ENCODE measurements at places on chromosomes 2 and 18. TPM values are rescaled to one million over a fixed set of nuclear protein-coding genes. Genes with fewer than 3 reads are reported as not detected.
A peak's percentile ranks its signal among the peaks of the same experiment; 100 is the strongest.

DNA sequence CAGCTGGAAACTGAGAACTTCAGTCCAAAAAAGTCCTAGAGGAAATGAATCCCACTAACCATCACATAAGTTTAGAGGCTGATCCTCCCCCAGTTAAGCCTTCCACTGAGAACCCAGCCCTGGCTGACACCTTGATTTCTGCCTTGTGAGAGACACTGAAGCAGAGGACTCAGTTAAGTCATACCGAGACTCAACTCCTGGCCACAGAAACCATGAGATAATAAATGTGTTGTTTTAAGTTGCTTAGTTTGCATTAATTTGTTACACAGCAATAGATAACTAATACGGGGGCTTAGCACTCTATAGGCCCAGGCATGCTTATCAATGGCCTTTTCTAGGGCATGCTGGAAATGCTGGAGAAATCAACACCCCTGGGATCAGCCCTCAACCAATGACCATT lies 3.4 kb upstream of the ADD2 start:
- no peak for DNase-seq

GRCh38 chr2:11043245-11043644 lies 112.0 kb upstream of the SLC66A3 start:
- DNase-seq: no peak

GRCh38 chr2:169114056-169114455 lies 44.7 kb downstream of the DHRS9 start:
- no peak for DNase-seq

- no peak for DNase-seq
Observed at GRCh38 chr18:26468931-26469340, 79.4 kb downstream of the KCTD1 start.

DNA sequence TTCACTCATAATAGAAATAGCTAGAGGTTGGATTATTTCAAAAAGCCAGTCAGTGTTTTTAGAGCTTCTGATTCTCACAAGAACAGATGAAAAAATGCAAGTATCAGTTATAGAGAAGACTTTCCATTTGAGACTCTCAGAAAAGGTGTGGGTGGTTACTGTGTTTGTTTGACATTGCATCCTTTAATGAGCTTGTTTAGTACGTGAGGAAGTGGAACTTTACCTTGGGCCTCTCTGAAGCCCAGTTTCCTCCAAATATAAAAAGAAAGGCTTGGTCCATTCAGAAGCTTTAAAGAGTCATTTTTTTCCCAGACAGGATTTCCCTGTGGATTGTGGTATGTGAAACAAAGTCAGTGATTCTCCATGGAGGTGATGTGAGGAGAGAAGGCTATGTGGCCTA lies 89.9 kb upstream of the RANBP2 start:
- no peak for DNase-seq

GRCh38 chr2:27485496-27485895 lies 4.0 kb downstream of the IFT172 start:
- no peak for DNase-seq

The EGR4 gene
- not detected for total RNA-seq

- no peak for DNase-seq
Observed at GRCh38 chr18:75677696-75678455, 250.4 kb upstream of the SMIM21 start.

DNA sequence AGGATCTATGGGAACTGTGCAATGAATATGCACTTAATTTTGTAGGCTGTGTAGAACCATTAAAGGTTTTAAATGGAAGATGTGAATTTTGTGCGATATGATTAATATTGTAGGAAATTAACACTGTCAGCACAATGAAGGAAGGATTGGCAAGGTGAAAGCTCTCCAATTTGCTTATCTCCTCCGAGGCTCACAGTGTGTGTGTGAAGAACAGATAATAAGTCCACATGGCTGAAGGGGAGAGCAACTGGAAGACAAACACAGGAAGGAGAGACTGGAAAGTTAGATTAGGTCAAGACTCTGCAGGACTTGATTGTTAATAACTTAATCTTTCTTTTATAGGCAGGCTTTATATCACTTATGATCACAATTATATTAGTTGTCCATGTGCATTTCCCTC lies 269.7 kb upstream of the VRK2 start:
- no peak for DNase-seq

The ZNF532 gene
- 68.8 TPM for total RNA-seq

DNA sequence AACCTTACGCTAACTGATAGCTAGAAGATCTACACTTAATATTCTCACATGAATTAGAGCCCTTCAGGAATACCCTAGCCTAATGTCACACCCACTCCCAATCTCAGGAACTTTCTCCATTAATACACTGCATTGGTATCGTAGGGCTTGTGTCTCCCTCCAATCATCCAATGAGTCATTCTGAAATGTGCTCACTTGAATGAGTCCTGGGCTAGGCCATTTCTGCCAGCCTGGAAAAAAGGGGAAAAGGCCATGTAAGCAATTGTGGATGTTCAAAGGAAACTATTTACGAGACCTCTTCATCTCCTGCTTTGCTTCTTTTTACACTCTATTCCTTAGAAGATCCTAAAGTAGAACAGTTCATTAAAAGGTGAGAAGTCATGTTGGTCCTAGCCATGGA lies 18.8 kb downstream of the ZEB2 start:
- DNase-seq: no peak

DNA sequence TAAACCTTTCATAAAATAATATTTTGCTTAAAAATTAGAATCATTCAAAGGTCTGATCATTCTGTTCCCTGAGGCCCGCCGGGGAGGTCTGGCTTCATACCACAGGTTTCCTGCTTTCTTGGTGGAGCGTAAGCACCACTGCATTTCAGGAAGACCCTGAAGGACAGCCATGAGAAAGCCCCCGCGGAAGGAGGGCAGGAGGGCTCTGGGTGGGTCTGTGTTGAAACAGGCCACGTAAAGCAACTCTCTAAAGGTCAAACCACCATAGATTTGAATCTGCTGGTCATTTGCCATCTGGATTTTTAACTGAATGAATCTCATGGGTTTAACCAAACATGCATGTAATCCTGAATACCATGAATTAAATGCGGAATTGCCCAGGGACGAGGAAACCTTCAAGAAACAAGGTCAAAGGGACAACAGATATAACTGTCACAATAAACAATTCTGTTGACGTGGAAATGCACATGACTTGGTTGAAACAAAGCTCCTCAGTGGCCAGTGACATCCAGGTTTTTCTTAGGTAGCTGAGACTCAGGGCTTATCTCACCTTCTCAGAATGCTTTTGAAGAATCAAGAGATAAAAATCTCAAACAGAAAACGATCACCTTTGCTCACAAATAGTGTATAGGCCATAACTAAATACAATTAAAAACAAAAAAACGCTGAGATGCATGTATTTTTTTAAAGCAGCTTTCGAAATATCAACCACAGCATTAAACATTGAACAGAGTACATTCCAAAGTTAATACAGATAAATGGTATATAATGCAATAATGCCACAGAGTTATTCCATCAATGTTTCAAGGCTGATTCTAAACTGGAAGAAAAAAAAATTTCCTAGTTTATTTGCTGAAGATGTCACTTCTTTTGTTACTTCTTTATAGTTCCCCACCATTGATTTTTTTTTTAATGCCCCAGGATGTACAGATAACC lies 193.2 kb downstream of the BCL2 start:
- DNase-seq: no peak

- no peak for DNase-seq
Observed at GRCh38 chr2:171407030-171407675, 26.6 kb downstream of the METTL8 start.

The FOXI3 gene
- 0.08 TPM for total RNA-seq

DNA sequence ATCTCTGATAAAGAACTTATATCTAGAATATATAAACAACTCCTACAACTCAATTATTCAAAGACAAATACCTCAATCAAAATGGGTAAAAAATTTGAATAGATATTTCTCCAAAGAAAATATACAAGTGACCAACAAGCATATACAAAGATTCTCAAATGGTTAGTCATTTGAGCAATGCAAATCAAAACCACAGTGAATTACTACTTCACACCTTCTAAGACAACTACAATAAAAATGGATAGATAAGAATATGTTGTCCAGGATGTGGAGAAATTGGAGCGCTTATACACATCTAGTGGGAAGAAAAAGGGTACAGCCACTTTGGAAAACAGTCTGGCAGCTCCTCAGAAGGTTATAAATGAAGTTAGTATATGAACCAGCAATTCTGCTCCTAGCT lies 332.9 kb downstream of the TGIF1 start:
- no peak for DNase-seq

DNA sequence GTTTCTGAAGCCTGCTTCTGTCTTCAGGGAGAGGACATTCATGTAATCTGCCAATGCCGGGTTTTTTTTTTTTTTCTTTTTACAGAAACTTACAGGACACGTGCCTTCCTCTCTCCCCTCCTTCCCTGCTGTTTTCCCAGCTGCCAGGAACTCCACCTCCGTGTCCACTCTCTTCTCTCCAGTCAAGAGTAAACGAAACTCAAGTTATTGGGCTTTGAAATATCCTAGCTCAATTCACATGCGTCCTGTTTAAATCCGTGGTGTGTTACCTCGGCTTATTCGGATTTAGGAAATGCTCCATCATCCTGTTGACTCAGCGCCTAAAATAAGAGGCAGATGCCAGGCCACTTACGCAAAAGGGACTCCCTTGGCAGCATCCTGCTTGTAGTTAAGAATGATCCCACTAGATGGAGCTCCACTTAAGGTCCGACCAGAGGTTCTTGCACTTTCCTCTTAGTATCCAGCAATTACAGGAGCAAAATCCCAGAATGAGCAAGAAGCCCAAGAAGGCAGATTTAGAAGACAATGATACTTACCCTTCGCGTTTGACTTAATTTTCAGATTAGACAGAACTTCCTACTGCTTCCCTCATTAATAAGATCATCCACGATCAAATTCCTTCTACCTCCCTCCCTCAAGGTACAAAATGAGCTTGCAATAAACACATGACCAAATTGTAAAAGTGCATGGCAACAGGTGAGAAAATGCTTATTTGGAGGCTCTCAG lies 97.2 kb upstream of the ZCCHC2 start:
- DNase-seq: no peak

DNA sequence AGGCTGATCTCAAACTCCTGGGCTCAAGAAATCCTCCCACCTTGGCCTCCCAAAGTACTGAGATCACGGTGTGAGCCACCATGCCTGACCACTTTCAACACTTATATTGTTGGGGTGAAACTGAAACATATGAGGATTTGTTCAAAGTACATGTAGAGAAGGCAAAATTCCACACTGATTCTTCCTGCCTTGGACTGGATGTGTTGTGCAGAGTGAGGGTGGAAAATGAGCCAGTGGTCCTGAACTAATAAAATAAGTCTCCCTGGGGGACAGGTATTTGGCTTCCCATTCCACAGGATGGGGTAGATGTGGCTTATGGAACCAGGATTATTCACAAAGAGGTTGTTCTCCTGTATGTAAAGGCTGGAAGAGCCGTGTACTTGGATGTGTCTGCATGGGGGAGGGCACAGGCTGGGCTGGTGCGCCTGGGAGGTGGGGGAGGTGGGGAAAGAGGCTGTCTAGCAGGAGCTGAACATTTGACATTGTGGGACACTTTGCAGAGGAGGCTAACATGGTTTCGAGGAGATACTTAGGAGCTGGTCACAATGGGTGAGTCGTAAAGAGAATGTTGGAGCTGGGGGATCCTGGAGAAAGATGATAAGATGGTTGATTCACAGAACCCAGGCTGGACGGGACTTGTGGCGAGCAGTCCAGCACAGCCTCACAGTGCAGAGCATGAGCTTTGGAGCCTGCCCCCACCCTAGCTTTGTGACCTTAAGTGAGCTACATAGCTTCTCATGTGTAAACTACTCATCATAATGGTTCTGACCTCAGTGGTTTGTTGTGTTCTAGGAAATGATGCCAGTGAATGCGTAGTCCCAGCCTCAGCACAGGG lies at the start of gene TXNDC2:
Gene TXNDC2, plus strand, starts transcription at position 804 of the 835 bp plus-strand sequence. CDS start 708 bp downstream, outside the sequence.
- no peak for DNase-seq

The DLGAP1 gene
- 0.39 TPM for total RNA-seq

The MEIS1 gene
- total RNA-seq: 33.9 TPM

- no peak for DNase-seq
Observed at GRCh38 chr2:85255813-85256594, 71.8 kb downstream of the TGOLN2 start.

DNA sequence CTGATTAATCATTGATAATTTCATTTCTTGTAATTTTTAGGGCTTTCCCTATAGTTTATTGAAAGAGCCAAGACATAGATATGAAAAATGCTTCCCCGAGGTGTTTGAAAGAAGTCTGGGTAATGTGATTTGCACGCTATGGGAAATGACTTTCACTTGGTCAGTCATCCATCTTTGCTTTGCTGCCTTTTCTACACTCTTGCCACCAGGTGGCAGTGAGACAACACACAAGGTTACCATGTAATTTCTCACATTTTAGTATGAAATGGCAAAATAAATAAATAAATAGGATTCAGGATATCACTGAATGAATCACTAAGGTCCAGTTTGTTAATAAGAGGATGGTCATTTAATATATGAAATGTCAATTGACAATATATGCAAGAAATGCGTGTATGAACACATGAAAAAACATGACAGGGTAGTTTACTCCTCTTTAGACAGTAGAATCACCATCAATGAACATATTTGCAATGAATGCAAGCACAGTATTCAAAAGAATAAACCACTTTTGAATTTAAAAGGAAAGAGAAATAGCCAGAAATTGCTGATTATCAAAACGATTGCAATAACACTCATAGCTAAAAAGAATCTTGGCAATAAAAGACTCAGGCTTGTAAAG lies 52.2 kb upstream of the KCNH7 start:
- DNase-seq: no peak

The SAG gene
- not detected for total RNA-seq

DNA sequence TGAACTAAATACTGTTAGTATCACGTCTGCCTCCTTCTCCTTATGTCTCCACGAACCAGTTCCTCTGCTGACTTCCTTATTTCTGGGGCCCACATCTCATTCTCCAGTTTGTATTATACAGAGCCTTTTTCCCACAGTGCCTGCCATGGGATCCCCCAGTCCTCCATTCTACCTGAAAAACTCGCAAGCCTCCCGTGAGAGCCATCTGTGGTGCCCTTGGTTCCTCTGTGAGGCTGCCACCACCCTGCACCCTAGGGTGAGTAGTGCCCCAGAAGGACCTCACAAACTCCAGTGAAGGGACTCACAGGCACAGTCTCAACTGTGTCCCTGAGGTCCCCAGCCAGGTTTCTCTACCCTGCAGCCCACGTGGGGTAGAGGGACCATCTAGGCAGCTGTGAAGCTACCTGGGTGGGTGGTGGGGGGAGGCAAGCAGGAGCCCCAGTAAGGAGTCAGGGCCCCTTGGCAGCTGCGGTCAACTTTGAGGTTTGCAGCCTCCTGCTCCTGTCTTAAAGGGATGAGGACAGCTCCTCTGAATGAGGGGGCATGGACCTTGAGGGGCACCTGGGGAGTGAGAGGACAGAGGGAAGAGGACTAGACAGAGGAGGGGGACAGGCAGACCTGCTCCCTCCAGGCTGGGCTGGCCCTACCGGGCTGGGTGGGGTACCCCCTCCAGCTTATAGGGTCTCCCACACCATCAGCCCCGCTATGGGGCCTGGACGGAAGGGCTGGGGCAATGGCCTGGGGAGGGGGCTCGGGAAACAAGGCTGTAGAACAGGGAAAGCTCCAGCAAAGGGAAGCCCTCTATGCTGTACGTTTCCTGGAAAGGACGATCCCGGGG lies 1.0 kb downstream of the PSTPIP2 start:
- DNase-seq: no peak

The GLB1L gene
- 2.5 TPM for total RNA-seq

The EPB41L3 gene
- total RNA-seq: 29.1 TPM

GRCh38 chr2:81304154-81304830 lies 999.7 kb upstream of the LRRTM1 start:
- no peak for DNase-seq

- no peak for DNase-seq
Observed at GRCh38 chr18:55419947-55420664, 167.9 kb downstream of the TCF4 start.

The GAREM2 gene
- total RNA-seq: 0.88 TPM

The LBX2 gene
- 1.5 TPM for total RNA-seq

- DNase-seq: peak; percentile 35
Observed at GRCh38 chr2:215619989-215620388, 184.1 kb upstream of the FN1 start.
